Activated CD4-positive, alpha-beta T cell treated with anti-CD3 and anti-CD28 coated beads for 4 hours (primary cell): ENCODE measurements at places on chromosomes 2 and 18.

GRCh38 chr2:239151201-239152131 is 249.4 kb downstream of the HDAC4 start:
- no peak for DNase-seq

GRCh38 chr2:201152999-201153815 is 29.7 kb upstream of the CASP10 start:
- no peak for DNase-seq

- DNase-seq = no peak
Observed at GRCh38 chr2:154692927-154693326, 5.6 kb upstream of the KCNJ3 start.

DNA sequence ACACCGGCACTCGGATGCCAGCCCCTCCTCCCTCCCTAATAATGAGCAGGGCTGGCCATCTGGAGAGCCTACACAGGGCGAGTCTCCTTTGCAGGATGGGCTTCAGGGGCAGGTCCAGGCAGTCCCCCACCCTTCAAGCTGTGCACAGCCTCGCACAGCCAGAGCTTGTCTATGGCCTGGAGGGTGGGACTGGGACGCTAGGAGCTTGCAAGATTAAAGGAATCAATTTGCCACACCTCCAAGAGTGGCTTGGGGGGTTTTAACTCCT is 43.9 kb upstream of the OTOF start:
- no peak for DNase-seq

DNA sequence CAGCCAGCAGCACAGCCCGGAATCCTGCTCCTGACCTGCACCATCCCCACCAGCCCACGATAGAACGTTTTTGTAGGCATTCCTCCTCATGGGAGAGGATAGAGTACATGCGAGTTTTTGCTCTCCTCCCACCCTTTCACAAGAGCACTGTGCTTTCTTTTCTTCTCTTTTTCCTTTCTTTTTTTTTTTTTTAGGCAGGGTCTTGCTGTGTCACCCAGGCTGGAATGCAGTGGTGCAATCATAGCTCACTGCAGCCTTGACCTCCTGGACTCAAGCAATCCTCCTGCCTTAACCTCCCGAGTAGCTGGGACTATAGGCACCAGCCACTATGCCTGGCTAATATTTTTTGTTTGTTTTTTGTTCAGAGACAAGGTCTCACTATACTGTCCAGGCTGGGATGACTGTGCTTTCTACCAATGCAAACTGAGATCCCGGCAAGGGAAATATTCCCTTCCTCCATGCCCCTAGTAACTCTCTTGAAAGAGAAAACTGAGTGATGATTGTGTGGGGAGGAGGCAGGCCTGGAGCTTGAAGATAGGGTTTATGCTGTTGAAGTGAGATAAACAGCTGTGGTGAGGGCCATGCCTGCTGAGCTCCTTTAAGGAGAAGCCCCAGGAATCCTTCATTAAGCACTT is 82.6 kb upstream of the TXNDC2 start:
- no peak for DNase-seq

GRCh38 chr2:73268830-73269685 is 15.2 kb downstream of the FBXO41 start:
- DNase-seq = peak; percentile 77

DNA sequence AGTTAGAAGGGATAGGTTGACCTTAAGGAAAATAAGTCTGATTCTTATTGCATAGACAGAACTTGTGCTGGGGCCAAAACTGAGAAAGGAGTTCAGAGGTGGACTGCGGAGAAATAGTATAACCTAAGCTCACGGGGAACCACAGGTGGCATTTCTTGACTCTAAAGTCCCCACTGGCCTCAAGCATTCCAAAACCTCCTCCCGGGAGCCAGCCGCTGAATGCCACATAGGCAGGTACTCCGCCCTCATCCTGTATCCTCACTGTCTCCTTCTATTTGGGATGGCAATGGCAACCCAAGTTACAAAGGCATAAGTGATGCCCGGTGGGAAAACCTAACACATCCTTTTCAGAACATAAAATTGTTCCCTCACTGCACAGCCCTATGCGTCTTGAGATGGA is 173.0 kb downstream of the SP3 start:
- DNase-seq = no peak

DNA sequence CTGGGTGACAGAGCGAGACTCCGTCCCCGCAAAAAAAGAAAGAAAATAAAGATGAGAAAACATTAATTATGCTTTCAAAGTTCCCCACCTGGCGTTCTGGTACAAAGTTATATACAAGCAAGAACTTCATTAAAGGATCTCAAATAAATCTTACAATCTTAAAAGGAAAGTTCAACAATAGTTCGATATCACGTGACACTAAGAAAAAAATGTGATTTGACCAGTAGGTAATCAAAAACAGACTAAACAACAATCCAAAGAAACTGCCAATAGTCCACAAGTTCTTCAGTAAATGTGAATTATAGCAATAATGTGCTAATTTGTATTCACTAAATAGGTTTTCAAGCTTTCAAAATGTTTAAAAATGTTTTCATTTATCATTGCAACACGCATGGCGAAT is 130.4 kb downstream of the NRXN1 start:
- DNase-seq = no peak

GRCh38 chr2:7111626-7112025 is 194.4 kb downstream of the RNF144A start:
- no peak for DNase-seq

GRCh38 chr18:48544661-48545415 is 6.0 kb downstream of the CTIF start:
- DNase-seq = no peak

GRCh38 chr2:200585730-200586643 is at the start of gene AOX1:
Gene AOX1 (plus strand): TSS chr2:200586014. CDS start chr2:200586109, 95 bp downstream.
- peak; percentile 10 for DNase-seq

GRCh38 chr2:25347846-25348245 is 6.1 kb upstream of the DNMT3A start:
- DNase-seq = no peak

- no peak for DNase-seq
Observed at GRCh38 chr2:203340791-203341487, 12.7 kb downstream of the ABI2 start.

DNA sequence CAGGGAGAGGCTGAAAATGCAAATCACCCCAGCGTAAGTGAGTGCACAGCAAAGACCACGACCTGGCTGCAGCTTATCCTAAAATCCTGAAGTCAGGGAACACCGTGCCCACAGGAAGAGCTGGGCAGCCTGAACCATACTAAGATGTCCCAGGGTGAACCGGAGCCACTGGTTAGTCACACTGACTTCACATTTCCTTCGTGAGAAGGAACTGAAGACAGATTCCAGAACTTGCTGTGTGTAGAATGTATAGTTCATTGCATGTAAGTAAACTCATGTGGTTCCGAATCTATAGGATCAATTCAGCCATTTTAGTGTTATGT is 84.6 kb upstream of the NDUFV2 start:
- DNase-seq = no peak

DNA sequence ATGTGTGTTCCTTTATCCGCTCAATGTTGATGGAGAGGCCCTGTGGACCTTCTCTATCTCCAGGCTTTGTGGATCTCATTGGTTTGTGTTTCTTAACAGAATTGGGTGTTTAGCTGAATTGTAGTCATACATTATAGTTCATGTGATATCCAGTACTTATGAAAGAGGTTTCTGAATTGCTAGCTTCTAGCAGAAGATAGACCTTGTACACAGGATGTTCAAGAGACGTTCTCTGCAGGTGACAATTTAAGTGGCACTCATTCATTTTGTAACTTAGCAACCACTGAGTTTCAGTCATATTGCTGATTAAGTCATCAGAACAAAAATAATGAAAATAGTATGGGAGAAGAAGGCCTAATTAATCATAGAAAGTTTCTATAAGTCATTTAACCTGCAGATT is 279.2 kb downstream of the ALPK2 start:
- no peak for DNase-seq

GRCh38 chr2:160210599-160211138 is 10.6 kb upstream of the ITGB6 start:
- peak; percentile 71 for DNase-seq

- DNase-seq = no peak
Observed at GRCh38 chr2:227719641-227720040, 1.8 kb upstream of the SLC19A3 start.

GRCh38 chr2:105990624-105991023 is 203.5 kb downstream of the UXS1 start:
- no peak for DNase-seq

DNA sequence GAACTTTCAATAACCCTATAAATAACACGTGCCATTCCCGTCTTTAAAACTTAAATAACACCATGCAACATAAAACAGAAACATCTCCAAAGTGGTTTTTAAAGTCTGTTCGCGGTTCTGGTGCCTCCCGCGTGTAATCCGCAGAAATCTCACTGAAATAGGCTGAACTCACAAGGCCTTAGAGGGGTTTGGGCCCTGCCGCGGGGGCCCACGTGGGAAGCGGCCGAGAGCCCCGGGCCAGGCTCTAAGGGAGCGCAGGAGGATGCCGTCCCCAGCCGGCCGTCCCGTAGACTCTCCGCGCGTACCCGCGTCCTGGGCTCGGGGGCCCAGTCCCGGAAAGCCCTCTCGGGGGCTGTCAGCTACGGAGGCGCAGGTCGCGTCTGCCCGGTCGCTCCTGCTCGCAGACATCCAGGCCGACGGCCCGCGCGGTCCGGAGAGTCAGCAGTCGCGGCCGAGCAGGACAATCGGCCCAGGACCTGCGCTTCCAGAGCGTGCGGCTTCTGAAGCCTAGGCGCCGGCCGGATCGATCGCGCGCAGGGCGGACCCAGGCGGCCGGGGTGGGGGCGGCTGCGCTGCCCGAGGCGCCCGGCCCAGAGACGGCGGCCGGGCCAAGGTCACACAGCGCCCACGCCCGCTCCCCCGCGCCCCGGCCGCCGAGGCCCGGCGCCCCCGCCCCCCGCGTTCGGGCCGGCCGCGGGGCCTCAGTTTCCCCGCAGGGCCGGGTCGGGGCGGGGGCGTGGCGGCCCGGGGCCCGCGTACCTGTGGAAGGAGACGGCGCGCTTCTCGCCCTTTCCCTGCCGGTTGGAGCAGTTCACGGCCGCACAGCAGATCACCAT is 558 bp downstream of the THAP4 start:
- peak; percentile 28 for DNase-seq

- no peak for DNase-seq
Observed at GRCh38 chr2:208426412-208427045, 19.9 kb downstream of the PTH2R start.

- no peak for DNase-seq
Observed at GRCh38 chr18:71047882-71048281, 759.0 kb downstream of the SOCS6 start.

- DNase-seq = no peak
Observed at GRCh38 chr2:223870840-223871611, 33.6 kb upstream of the AP1S3 start.

DNA sequence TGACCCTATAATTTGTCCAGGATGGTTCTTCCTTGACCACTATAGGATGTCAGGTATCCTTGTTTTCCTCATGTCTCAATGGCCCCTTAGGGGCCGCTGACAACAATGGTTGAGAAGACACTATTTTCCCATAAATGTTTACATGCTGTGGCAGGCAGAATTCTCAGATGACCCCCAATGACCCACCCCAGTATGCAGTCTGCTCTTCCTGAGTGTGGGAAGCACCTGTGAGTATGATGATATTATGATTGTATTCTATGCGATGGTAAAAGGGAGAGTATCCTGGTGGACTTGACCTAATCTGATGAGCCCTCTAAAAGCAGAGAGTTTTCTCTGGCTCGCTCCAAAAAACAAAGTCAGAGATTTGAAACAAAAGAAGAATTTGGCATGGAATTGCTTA is 123.1 kb upstream of the DLX2 start:
- no peak for DNase-seq

GRCh38 chr2:205723179-205723578 is 40.9 kb downstream of the NRP2 start:
- DNase-seq = no peak

GRCh38 chr2:23426263-23426905 is 41.4 kb downstream of the KLHL29 start:
- no peak for DNase-seq

- DNase-seq = no peak
Observed at GRCh38 chr2:74602586-74603281, 45.4 kb downstream of the M1AP start.

DNA sequence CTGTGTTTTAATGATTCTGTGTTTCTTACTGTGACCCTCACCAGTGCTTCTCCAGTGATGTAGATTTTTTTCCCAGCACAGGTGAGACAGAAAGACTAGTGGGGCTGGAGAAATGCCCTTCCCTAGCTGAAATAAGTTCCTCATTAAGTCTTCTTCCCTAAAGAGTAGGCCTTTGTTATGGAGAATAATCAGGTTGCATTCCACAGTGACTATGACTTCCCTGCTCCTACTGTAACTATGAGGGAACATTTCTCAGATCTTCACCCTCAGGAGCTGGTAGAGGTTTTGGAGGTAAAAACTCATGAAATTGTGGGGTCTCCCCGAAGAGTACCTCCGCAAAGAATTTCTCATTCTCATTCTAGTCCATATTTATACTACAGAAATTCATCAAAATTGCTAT is 286.2 kb downstream of the GRB14 start:
- no peak for DNase-seq

GRCh38 chr18:21194871-21195771 is 46.9 kb upstream of the GREB1L start:
- DNase-seq = no peak

DNA sequence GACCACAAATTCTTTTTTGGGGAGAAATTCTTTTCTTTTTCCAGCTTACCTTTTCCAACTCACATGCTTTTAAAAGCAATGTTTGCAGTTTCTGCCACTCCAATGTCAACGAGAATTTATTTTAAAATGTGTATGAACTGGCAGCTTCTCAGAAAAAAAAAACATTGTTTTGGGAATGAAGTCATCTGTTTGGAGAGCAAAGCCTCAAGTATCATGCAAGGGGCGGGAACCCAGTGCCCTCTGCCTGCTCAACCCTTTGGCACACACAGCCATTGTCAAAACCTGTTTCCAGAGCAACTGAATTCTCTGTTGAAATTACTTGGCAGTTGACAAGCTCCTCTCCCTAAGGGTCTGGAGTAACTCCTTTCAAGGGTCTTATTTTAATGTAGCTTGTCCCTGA is 128.5 kb downstream of the QPCT start:
- DNase-seq = no peak

DNA sequence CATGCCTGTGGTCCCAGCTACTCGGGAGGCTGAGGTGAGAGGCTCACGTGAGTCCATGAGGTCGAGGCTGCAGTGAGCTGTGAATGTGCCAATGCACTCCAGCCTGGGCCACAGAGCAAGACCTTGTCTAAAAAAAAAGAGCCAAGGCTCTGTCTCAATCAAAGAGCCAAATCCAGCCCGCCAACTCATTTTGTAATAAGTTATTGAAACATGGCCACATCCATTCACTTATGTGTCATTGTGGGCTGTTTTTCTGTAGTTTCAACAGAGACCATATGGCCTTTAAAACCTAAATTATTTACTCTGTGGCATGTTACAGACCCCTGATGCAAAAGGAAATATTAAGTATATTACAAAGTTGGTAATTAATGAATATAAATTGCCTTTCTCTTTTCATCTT is 60.8 kb downstream of the GPR39 start:
- no peak for DNase-seq

- DNase-seq = no peak
Observed at GRCh38 chr2:200966770-200967169, 3.3 kb upstream of the ORC2 start.
